ENCODE measurements at places on chromosomes 16 and 17. TPM values are rescaled to one million over a fixed set of nuclear protein-coding genes. Genes with fewer than 3 reads are reported as not detected.

Gene CCL14
- not detected for total RNA-seq

Gene CACNG3
- not detected for total RNA-seq

Gene SLC35G6
- total RNA-seq = not detected

Gene GAST
- not detected for total RNA-seq

Gene LGALS9B
- not detected for total RNA-seq

Gene HCFC1R1
- 61.4 TPM for total RNA-seq

Gene NPIPA2
- not detected for total RNA-seq

Gene BRIP1
- total RNA-seq = 5.4 TPM
